CD4-positive, alpha-beta T cell treated with Interferon alpha-2 for 1 hour (primary cell): ENCODE measurements at places on chromosomes 7 and 10.

DNA sequence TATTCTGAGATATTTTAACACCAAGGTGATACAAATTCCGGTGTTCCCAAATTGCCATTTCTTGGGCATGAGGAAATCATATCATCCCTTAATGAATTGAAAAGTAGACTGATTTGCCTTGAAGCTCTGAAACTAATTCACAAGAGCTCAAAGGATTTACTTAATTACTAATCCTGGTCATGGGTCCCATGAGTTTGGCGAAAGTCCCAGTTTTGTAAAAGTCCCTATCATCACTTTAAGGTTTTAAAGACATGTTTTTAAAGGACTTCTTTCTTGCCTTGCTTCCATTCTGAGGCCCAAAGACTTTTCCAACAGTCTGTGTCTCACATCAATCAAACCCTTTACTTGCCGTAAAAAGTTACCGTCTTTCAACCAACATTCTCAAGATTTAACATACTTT, 377.9 kb downstream of the DNAJB9 start:
- no peak for DNase-seq

DNA sequence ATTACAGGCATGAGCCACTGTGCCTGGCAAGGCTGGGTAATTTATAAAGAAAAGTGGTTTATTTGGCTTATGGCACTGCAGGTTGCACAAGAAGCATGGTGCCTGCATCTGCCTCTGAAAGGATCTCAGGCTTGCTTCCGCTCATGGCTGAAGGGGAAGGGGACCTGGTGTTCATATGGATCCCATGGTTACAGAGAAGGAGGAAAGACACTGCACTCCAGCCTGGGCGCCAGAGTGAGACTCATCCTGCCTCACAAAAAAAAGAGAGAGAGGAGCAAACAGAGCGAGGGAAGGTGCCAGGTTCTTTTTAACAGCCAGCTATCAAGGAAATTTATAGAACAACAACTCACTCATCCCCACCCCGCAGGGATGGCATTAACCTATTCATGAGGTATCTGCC, 36.2 kb downstream of the HIP1 start:
- no peak for DNase-seq

DNA sequence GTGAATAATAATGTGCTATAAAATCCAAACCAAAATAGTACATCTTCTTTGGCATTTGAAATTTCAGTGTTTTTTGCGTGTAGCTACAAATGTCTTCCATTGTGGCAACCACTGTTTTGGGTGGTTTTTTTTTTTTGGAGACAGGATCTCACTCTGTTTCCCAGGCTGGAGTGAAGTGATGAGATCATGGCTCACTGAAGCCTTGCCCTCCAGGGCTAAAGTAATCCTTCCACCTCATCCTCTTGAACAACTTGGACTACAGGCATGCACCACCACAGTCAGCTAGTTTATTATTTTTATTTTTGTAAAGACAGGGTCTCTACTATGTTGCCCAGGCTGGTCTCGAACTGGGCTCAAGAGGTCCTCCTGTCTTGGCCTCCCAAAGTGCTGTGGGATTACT, 455.1 kb downstream of the AUTS2 start:
- DNase-seq: no peak

GRCh38 chr10:112223725-112224124, 40.2 kb upstream of the GPAM start:
- no peak for DNase-seq

- DNase-seq: no peak
These were observed 18.5 kb downstream of the ZNF277 start for GRCh38 chr7:112225006-112225405.

- DNase-seq: no peak
These were observed 117.4 kb downstream of the ZNF365 start for GRCh38 chr10:62491597-62491996.

- no peak for DNase-seq
These were observed 172.4 kb upstream of the PRR15 start for GRCh38 chr7:29391262-29391661.

DNA sequence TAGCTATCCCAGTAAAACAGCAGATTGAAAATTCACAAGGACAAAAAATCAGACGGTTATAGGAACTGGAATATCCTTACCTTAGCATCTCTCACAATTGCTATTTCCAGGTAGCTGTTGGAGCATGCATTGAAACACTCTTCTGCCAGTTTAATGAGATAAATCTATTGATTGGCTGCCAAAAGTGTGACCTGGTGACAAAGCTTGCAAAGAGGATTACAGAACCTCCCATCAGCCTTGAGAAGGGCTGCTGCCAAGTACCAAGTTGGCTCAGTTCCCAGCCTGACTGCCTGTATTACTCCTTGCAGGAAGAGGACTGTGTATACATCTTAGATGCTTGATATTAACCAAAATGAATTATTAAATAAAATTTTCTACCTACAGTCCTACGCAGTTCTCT, 5.1 kb downstream of the PRLHR start:
- DNase-seq: no peak

- no peak for DNase-seq
These were observed 185.2 kb downstream of the DYNC1I1 start for GRCh38 chr7:95957510-95957909.

DNA sequence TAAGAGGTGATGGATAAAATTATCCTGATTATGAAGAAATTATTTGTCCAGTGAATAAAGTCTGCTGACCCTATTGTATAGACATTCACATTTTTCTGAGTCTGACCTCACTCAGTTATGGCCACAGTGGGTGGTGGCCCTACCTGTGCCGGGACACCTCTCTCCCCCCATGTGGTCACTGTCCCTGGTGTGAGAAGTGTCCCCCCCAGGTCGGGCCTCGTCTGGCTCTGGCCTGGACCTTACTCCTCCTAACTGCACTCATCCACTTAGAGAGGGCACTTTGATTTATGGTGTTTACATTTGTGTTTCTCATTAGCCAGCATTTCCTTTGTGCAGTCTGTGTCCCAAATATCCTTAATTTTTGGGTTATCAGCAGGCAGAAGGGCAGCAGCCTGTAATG, 59.6 kb upstream of the ZNF32 start:
- no peak for DNase-seq

- no peak for DNase-seq
These were observed 137.7 kb downstream of the AHR start for GRCh38 chr7:17436126-17436525.

GRCh38 chr7:132805766-132806165, 229.5 kb upstream of the PLXNA4 start:
- no peak for DNase-seq

GRCh38 chr10:36779238-36779846, 346.1 kb upstream of the ANKRD30A start:
- DNase-seq: no peak

DNA sequence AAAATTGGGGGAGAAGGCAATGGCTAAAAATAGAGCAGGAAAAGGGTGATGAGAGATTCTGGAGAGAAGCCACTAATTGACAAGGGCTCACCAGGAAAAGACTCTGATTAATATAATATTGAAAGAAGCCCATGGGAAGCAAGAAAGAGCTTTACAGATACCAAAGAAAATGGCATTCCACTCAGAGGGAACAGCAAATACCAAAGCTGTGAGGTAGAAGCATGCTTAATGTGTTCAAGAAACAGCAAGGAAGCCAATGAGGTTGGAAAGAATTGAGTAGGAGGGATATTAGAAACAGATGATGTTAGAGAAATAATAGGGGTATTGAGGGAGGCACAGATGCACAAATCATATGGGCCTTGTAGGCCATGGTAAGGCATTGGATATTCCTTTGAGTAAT, 130.1 kb downstream of the MYO3A start:
- DNase-seq: no peak

DNA sequence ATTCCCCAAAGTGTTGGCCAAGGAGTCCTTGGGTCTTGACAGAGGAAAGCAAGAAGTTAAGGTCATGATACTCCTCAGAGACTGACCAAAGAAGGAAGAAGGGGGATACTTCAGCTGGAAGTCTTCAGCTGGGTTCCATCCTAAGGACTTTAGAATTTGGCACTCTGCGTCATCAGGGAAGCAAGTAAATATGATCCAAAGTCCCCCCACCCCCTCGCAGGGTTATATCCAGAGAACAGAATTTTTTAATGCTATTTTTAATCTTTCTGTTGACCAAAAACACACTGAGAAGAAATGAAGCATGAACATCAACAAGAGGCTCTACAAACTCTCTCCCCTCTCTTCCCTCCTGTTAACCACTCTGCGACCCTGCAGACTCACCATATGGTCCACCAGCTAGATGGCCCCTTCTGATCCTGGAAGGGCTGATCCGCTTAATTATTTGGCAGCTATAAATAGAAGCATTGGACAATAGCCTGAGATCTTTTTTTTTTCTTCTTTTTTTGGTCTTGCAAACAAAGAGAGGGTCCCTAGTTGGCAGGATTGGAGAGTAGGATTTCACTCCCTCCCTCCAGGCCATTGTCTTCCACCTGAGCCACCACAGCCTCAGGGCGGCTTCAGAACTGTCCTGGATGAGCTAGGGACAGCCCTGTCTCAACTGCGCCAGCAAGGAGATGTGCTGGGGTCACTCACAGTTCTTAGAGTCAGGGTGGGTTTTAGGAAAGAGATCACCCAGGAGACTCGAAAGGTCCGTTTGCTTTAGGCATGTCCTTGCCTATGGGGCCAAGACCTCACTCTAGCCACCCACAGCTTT, 196.0 kb downstream of the KCNMA1 start:
- no peak for DNase-seq

GRCh38 chr10:60572511-60573194, 183.0 kb upstream of the ANK3 start:
- DNase-seq: peak; percentile 2

DNA sequence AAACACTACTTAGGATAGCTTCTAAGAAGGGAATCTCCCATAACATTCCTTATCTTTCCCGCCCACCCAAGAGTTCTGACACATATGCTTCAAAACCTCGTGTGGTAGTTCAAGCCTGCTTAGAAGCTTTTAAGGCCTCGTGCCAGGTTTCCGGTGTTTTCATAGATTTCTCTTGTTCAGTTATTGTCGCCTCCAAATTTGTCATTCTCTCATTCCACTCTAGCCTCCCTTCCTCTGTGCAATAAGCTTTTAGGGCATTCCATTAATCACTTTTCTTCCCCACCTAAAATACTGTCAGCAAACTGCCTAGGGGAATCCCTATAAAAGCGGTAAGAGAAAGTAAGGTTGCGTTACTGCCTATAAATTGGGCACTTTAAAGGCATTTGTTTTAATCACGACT, 718 bp upstream of the BPGM start:
- no peak for DNase-seq

DNA sequence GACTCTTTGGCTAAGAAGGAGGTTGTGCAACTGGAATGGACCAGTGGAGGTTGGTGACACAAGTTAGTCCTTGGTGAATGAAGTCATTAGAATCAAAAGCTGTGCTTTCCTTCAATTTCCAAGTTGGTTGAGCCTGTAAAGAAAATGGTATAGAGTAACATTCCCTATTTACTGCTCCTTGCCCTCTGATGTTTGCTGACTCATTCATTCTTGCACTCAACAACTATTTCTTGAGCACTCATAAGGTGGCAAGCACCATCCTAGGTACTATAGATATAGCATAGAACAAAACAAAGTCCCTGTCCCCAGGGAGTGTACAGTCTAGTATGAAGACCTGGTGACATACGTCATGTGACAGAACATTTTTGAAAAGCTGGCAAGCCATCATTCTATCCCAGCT, 118.9 kb upstream of the CCDC6 start:
- DNase-seq: no peak

DNA sequence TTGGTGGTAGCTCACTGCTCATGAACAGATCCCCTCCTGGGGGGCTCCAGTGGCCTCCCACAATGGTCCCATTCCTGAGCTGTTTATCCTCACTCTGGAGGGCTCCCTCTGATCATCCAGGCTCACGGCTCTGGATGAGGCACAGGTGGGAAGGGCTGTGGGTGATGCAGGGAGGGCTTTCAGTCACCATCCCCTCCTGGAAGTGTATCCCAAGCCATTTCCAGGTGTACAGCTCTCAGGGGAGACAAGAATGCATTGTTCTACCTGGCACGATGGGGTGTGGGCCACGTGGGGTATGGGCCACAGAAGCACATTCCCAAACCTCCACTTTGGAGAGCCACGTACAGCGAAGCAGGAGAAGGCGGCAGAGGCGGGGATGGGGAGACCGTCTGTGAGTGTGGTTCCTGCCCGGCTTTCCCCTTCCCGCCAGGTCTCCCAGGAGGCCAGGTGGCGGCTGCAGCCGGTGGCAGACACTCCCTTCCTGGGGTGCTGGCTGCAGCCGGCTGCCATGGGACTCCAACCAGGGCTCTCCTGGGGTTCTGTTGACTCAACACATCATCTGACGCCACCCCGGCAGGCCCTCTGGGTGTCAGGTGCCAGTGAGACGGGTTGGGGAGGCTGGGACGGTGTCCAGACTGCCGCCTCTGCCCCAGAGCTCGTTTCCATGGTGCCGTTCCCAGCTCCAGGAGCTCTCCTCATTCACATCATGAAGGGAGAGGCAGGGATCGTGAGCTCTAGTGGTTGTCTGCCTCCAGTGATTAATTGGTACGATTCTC, 169.7 kb upstream of the RHEB start:
- DNase-seq: no peak

DNA sequence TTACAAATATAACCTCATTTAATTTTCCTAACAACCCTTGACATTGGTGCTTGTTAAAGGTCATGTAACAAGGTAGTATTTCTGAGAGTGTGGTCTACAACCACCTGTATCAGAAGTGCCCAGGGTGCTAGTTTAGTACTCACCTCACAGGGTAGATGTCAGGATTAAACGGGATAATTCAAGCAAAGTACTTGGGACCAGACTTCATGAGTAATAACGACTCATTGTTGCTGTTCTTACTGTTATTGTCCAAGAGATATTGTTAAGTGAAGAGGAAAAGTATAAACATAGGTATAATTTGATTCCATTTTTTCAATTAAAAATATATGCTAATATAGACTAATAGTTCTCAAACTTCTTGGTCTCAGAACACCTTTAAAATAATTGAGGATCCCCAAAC, 179.3 kb downstream of the WNT2 start:
- DNase-seq: no peak

DNA sequence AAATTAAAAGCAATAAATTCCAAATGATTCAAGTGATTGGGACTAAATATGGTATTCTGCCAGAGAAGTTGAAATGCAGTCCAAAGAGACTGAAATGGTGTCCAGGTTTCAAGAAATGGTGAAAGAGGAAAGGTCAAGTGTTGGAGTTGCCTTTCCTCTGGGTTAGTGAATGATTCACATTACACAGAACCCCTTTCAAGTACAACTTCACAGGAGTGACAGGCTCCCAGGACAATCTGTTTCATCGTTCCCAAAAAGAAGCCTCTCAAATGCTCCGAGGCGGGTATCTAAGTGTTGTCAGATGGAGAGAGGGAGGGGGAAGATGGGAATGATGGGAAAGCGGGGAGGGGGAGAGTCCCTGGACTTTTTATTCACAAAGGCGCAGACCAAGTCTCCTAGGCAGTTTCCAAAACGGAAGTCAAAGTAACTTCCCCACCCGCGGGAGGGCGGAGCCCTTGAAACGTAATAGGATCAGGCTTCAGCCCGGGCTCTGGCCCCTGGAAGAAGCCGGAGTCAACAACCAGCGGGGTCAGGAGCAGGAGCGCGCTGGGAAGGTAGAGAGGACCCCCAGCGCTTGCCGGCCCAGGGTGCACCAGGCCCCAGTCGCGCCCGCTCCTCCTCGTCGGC, 754 bp downstream of the SLC25A13 start:
- DNase-seq: no peak

DNA sequence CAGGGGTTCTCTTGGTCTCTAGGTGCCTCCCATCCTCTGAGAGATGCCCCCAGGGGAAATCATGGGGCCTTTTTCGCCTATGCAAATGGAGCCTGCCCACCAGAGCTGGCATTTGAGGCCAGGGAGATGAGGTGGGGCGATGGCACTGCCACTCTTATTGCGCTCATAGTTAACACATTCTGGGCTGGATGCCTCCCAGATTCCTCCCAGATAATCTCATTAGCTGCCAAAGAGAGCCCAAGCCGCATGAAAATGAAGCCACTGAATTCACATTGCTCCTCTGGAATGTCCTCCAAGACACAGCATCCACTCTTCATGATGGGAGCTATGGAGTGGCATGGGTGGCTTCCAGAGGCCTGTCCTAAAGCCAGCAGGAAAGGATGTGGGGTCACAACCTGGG, 61.0 kb downstream of the GOLGA7B start:
- no peak for DNase-seq
